NCI-H1694 treated with DMSO at 0.1 percent for 48 hours (cell line): ENCODE measurements at places on chromosomes 3 and 15.

DNA sequence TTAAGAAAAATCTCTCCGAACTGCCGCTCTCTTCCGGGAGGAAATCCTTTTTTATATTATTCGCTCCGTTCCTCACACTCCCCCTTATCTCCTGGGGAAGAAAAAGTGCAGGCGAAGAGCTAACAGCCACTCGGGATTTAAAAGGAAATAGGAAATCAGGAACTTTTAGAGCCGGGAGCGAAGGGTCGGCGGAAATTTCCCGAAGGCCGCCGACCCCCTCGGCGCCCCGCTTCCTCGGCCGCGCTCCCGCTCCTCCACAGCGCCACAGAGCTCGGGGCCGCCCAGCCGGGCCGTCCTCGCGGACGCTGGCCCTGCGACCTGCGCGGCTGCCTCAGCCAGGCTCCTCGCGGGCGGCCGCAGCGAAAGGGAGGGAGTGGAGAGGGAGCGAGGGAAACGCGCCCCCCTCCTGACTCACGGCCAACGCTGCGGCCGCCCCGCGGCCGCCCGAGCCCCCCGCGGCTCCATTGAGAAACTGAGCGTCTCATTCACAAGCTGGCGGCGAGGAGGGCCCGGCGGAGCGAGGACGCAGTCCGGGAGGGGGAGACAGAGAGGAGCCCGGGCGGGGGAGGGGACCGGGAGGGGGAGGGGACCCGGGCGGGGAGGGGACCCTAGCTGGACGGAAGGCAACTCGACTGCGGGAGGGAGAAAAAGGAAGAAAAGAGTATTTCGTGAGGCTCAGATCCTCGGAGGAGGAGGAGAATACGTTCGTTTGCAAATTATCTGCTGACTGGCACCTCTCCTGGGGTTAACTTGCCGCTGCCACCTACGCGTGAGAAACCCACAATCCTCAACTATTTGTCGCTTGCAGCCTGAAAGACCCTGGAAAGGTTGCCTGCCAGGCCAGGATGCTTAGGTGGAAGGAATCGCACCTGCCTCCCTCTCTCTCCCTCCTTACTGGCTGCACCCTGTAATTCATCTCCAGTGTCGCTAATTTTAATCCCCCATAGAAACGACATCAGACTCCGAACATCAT, at the start of gene PTPN9:
PTPN9 (minus strand) TSS at position 368 of the 973 bp plus-strand sequence. CDS start 539 bp downstream, outside the sequence.
- DNase-seq, result peak; percentile 42

DNA sequence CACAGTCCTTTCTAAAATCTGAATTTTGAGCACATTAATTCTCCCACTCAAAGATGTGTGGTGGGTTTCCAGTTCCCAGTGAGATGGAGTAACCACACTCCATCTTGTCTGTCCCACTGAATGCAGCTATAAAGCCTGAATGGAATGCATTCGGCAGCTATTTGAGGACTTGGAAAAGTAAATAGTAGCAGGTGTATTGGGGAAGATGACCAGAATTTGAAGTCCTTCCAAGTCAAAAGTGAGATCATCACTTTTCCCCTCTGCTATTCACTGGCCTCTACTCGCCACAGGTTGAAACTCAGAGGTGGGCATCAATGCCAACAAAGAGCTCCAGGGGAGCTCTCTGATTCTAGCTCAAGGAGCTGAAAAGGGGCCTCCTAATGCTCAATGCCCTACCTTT, 8.1 kb upstream of the GNB5 start:
- DNase-seq, result no peak

DNA sequence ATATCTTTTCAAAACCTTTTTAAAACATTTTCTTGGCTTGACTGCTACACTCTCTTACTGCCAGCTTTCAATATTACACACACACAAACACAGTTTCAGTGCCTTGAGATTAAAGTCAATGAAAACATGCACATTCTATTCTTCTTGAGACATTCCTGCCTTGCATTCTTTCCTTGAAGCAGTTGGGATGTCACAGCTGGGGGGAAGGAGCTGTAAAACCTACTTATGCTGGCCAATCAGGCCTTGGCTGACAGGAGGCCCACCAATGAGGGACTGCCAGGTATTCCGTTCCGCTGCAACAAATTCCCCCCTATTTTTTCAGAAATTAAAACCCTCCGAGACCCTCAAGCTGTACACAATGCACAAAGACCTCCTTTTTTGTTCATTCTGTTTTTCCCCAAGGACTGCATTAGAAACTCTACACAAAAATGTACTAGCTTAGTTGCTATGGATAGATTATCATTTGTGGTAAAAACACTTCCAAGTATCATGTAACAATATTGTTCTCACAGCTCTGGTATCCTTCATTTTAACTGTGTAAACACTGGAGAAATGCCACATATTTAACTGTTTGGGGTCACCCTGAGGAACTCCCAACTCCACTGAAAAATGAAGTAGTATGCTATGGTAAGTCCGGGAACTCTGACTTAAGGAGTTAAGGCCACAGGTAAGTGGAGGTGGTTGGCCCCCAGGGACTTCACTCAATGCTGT, 18.5 kb downstream of the FSTL1 start:
- DNase-seq, result no peak

GRCh38 chr3:66480666-66481065, 20.2 kb downstream of the LRIG1 start:
- DNase-seq, result no peak

DNA sequence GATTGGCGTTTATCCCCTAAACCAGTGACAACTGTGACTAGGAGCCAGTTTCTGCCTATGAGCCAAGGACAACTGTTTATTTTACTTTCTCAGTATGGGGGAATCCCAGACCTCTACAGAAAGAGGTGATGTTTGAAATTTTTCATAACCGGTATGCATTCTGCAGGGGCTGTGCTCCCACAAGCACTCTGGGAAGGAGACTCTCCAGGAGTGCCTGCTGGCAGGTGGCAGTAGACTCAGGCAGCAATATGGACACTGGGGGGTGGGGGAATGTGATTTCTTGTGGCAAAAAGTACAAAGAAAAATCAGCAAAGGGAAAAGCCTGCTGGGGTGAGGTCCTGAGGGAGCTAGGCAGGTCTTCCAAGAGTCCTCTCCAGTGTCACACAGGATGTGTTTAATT, 5.9 kb downstream of the TGM4 start:
- no peak for DNase-seq

DNA sequence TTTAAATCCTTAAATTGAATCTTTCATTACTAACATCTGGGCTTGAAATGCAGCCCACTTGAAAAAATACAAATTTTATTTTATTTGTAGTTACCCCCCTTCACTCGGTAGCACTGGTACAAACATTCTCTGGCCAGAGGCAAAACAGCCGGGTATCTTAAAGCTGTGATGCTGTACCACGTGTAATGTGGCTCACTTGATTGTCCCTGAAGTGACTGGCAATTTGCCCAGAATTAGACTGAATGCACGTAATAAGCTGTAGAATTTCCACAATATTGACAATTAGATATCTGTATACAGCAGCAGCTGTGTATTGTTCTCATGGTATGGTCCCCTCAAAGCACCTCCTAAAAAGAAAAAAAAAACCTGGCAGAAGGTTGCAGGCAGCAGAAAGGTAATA, 192.8 kb upstream of the TBC1D5 start:
- DNase-seq, result no peak

DNA sequence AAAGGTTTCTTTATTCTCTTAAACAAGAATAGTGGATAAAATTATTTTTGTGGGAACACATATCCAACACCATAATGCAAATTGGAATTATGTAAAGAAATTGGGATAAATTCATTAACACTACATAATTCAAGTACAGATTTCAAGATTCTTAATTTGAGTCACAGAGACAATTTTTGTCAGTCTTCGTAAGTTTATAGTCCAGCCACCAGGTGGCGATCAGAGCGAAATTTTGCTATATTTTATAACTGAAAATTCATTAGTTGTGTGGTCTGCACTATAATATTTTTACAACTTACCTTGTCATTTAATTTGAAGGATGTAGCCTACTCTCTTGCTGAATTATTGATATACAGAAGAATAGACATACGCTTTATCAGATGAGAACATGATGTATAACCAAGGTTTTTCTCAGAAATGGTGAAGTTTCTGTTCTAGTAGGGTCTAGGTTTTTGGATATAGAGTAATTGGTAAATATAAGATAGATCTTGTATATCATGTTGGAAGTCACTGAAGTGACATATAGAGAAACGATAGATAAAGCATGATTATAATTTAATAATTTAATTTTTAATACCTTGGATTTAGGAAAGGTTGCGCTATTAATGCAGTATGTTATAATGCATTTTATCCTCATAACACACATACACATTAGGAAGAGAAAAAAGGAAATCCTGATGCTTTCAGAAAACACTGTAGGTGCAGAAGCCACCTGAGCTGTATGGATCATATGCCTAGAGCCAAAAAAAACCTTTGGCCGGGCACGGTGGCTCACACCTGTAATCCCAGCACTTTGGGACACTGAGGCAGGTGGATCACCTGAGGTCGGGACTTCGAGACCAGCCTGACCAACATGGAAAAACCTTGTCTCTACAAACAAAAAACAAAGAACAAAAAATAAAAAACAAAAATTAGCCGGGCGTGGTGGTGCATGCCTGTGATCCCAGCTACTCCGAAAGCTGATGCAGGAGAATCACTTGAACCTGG, 31.7 kb downstream of the PLSCR4 start:
- DNase-seq, result peak; percentile 22

DNA sequence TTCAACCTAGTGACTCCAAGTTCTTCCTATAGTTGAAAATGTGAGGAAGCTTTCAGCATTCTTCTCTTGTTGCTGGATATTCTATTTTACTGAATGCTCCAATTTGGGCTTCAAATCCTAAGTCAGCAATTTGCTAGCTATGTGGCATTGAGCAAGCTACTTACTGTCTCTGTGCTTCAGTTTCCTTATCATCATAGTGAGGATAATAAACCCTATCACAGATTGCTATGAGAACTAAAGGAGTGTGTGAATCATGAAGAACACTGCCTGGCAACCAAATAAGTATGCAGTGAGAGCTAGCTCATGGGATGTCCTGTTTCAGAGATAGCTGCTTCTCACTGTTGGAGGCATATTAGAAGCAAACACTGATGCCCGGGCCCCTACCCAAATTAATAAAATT, 163.8 kb upstream of the CDIN1 start:
- DNase-seq, result no peak

DNA sequence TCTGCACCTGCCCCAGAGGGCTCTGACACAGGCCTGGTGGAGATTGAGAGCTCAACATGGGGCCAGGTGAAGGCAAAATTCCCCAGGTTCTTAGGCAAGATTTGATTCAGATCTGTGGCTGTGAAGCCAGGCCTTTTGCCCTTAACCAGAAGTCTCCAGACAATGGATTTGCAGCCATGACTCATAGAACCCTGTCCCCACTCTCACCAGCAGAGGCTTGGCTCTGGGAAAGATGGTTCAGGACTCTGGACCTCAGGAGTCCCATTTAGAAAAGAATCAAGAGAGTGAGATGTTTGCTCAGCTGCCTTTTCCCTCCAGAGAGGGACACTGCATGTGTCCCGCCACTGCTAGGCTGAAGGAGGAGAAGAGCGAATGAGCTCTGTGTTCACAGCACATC, 361.4 kb upstream of the ICE2 start:
- DNase-seq, result no peak
